ENCODE measurements at places on chromosomes 11 and 22.

DNA sequence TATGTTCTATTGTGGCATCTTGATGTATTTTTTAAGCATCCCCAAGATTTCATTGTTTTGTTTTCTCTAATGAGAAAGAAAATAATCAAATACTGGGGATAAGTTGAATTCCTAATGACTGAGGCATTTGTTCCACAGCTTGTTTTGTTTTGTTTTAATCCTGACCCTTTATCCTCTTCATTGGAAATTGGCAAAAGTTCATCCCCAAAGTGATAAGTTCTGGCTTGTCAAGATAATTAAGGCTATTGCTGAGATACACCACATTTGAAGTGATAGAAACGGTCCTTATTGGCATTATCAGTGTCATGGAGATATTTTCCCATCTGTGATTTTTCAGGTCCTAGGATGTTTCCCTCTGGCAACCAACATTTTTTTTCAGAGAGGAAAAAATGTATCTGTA is 65.0 kb downstream of the SLC36A4 start:
- DNase-seq: no peak

DNA sequence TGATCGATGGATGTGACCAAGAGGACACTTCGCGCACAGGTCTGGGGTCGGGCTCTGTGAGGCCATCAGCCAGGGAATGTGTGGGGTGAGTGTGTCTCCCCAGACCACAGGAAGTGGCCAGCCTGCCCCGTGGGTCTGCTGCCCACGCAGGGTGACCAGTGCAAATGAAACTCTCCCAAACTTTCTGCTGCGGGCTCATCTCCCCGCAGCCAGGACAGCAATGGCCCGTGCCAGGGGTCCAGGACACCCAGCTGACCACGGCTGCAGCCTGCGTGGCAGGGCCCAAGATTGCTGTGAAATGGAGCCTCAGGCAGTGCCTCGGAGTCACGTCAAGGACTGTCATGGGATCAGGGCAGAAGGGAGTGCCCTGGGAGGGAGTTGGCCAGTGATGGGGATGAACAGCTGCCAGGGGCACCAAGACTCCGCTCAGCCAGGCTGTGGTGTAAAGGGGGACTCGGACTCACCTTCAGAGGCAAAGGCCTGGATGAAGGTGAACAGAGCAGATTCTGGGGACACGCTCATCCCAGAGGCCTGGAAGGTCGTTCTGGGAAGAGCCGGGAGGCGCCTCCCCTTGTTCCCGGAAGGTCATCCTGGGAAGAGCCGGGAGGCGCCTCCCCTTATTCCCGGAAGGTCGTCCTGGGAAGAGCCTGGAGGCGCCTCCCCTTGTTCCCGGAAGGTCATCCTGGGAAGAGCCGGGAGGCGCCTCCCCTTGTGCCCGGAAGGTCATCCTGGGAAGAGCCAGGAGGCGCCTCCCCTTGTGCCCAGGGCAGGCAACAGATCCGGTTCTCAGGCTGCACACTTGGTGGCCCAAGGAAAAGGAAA is 252.6 kb downstream of the BRD1 start:
- no peak for DNase-seq

GRCh38 chr11:45715418-45715817 is 50.0 kb upstream of the CHST1 start:
- no peak for DNase-seq

DNA sequence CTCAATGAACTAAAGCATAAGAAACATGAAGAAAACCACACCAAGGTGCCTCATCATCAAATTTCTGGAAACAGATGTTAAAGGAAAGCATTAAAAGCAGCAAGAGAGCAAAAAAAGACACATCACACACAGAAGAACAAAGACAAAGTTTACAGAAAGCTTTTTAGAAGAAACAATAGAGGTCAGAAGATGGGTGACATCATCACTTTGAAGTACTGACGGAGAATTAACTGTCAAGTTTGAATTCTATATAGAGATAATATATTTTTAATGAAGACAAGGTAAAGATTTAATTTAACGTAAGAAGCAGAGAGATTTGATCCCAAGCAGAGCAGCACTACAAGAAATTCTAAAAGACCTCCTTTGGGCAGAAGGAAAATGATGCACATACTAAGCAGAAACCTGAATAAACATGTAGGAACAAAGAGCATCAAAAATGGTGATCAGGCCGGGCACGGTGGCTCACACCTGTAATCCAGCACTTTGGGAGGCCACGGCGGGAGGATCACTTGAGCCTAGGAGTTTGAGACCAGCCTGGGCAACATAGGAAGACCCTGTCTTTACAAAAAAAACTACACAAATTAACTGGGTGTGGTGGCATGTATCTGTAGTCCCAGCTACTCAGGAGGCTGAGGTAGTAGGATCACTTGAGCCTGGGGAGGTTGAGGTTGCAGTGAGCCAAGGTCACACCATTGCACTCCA is 63.3 kb upstream of the RTL6 start:
- DNase-seq: no peak

DNA sequence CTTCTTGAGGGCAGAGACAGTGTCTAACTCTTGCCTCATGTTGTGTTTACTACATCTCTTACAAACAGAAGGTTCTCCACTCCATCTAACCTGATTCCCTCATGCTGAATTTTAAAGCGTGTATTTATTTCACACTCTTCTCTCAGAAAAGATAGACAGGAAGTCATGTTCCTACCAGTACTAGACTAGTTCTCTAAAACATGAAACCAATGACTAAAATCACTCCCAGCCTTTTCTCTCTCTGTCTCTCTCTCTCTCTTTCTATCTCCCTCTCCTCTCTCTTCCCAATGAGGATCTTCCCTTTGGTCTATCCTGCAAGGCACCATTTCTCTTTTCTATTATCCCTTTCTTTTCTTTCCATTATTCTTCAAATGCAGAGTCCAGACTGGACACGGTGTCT is 391.9 kb upstream of the CADM1 start:
- DNase-seq: no peak

- no peak for DNase-seq
Measured at GRCh38 chr11:94678901-94679300, 89.3 kb upstream of the AMOTL1 start.

GRCh38 chr11:58905721-58906547 is 33.4 kb upstream of the GLYATL1 start:
- no peak for DNase-seq

- DNase-seq: no peak
Measured at GRCh38 chr11:70829886-70830272, 422.5 kb downstream of the SHANK2 start.

Data from activated T-helper 1 cell treated with anti-CD3 and anti-CD28 coated beads, Interleukin-2, amount 50 U/mL, for 16 hours (primary cell).